Skin of body (tissue), 3 donors: ENCODE measurements at places on chromosomes 4 and X. TPM values are rescaled to one million over a fixed set of nuclear protein-coding genes. Genes with fewer than 3 reads are reported as not detected.

SUPT20HL2 gene
- not detected for total RNA-seq

CFAP299 gene
- total RNA-seq: not detected

CPE gene
- total RNA-seq: 87.3 TPM

PDLIM5 gene
- 143 TPM for total RNA-seq

LUZP4 gene
- not detected for total RNA-seq

RAB41 gene
- not detected for total RNA-seq

VCX3A gene
- not detected for total RNA-seq

PPBP gene
- 12.4 TPM for total RNA-seq

BEND2 gene
- not detected for total RNA-seq

PRR32 gene
- 3.5 TPM for total RNA-seq

VCX2 gene
- not detected for total RNA-seq

NUP62CL gene
- 3.0 TPM for total RNA-seq

FAM241A gene
- total RNA-seq: 2.9 TPM

JAKMIP1 gene
- 0.59 TPM for total RNA-seq

GLOD5 gene
- total RNA-seq: not detected

ABLIM2 gene
- total RNA-seq: 5.0 TPM

FANCB gene
- total RNA-seq: 6.5 TPM

TMSB15A gene
- total RNA-seq: 9.3 TPM

DMP1 gene
- total RNA-seq: not detected
